ENCODE measurements at places on chromosomes 1 and 21.

- DNase-seq, result no peak
Measured at GRCh38 chr1:111489604-111490003, 13.8 kb downstream of the ADORA3 start.

- no peak for DNase-seq
Measured at GRCh38 chr1:6041432-6042062, 4.1 kb upstream of the KCNAB2 start.

GRCh38 chr1:221696027-221696426 is 45.9 kb downstream of the DUSP10 start:
- no peak for DNase-seq

DNA sequence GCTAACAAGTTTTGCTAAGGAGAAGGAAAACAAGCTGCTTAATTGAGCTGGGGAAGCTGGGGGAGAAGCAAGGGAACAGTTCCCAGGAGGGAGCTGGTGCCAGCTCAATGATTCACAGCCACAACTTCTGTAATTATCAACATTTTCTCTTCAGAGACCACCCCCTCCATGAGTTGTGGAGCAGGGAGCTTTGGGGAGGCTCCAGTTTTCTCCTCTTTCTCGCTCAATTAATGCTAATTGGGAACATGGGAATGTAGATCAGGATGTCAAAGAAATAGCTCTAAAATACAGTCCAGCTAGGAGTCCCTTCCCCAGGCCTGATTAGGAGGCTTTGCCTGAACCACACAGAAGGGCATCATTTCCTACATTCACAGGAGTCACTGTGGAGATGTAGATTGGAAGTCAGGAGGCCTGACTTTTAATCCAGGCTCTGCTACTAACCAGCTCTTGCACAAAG is 12.1 kb upstream of the MNDA start:
- no peak for DNase-seq

DNA sequence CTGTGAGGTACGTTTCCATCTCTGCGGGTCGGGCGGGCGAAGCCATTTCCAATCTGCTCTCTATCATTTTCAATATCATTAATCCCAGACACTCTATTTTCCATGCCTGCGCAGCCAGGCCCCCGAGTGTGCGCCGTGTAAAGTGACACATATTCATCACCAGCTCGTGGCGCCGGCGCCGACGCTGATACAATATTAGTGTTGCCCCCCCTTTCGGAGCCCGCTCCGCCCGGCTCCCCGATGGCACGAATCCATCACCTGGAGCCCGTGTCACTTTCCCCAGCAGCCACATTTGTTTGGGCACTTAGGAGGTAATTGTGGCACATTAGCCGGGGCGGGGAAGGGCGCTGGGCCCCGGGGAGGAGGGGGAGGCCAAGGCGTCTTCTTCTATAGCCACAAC is 33.7 kb upstream of the DMBX1 start:
- DNase-seq, result no peak

DNA sequence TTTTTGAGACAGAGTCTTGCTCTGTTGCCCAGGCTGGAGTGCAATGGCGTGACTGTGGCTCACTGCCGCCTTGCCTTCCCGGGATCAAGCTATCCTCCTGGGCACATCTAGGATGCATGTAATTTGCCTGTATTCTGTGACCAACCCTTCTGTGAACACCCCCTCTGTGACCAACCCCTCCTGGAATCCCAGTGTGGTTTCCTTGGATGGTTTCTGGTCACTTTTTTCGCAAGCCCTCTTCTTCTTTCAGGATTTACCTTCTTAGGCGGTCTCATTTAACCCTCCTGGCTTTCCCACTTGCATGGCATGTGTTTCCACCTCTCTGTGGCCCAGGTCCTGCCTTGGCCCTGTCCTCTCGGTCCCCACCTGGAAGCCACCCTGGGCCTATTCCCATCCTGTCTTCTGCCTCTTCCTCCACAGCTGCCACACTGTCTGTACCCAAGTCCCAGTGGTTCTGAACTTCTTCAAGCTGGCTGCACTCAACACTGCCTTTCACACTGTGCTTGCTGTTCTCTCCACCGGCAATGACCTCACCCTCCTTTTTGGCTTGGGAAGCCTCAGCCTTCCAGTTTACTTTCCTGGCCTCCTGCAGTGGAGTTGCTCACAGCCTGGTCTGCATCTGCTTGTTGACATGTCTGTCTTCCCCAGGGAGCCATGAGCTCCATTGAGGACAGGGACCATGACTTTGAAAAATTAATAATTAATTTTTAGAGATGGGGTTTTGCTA is 57.0 kb downstream of the DISC1 start:
- DNase-seq, result no peak

DNA sequence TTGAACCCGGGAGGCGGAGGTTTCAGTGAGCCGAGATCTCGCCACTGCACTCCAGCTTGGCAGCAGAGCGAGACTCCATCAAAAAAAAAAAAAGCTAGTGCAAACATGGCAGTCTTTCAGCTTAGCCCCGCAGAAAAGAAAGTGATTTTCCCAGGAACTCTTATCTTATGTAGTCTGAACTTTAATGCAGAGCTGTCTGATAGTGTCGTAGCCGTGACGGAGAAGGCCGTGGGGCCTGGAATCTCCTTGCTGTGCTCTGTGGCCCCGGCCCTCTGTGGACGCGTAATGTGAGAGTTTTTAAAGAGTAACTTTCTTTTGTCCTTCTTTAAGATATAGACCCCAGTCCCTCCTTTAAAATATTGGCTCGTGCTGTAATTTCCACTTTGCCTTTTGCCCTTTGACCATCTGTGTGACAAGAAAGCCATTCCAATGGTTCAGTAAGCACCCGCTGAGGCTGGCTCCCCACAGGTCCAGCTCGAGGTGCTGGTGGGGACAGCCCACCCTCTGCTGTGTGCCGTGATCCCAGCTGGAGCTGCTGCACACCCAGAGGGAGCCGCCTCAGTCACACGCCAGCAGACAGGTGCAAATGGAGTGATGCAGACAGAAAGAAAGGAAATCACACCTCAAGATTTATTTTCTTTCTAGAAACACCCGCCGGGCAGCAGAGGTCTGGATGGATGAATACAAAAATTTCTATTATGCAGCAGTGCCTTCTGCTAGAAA is 164.0 kb downstream of the PGBD5 start:
- no peak for DNase-seq

DNA sequence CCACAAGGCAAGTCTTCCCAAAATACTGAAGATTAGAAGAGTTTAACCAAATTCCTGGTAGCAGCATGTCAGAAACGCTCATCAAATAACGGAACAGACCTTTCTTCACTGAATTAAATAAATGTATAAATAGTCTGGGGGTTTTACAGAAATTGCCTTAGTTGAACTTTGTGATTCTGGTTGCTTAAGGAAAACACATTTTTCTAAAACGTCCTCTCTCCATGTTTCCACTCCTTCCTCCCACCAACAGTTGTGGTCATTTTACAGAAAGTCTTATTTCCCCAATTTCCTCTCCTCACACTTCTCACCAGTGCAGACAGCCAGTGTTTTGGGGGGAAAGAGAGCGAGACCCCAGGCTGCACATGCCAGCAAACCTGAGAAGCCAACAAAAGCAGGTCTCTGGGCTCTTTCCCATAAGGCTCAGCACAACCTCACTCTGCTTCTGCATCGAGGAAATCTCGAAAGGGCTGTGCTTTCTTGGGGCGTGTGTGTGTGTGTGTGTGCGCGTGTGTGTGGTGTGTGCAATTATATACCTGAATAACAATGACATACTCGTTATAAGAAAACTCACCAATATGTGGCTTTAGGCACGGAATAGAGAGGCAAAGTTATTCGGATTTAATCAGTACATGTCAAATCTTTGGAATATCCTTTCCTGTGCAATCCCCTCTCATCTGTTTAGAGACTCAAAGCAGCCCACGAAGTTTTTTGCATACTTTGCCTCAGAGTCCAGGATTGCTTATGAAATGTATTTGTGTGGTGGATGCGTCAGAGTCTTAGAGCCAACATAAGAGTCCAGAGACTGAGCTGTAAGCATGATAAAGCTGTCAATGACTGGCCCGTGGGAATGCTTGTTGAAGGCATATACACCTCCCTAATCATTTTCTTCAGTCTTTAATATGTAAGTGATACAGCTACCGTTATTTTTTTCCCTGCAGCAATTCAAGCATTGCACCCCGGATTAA is 2.0 kb downstream of the KCNJ15 start:
- no peak for DNase-seq

- DNase-seq, result no peak
Measured at GRCh38 chr21:36347962-36348328, 27.9 kb downstream of the MORC3 start.

GRCh38 chr1:3312898-3313575 is 141.4 kb upstream of the ARHGEF16 start:
- DNase-seq, result peak; percentile 74

- DNase-seq, result no peak
Measured at GRCh38 chr1:226658546-226659125, 80.4 kb downstream of the ITPKB start.

DNA sequence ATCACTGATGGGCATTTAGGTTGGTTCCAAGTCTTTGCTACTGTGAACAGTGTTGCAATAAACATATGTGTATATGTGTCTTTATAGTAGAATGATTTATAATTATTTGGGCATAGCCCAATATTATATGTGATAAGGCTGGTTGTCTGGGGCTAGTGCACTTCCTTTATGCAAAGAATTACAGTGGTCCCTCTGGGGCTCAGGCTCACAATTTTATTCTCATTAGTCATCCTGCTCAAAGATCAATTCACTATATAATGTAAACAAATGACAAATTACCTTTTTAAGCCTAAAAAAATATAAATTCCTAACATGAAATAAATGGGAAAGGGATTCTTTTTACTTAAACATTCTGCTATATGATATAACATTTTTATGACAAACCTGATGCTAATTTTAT is 5.0 kb downstream of the PLPPR4 start:
- DNase-seq, result no peak

DNA sequence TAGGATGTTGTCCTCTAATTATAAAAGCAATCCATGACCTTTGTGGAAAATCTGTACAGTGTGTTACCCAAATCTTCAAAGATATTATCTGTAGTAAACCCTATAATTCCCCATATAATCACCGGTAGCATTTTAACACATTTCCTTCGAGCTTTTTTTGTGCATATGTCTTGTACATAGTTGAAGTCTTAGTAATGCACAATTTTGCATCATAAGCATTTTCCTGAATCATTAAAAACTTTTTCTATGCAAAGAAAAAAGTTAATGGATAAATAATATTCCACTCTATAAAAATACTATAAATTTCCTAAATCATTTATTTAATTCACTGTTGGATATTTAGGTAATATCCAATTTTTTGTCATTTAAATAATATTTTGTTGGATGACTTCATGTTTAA is 201.7 kb downstream of the RRAGC start:
- no peak for DNase-seq

GRCh38 chr1:61645476-61645875 is 79.5 kb downstream of the TM2D1 start:
- no peak for DNase-seq

DNA sequence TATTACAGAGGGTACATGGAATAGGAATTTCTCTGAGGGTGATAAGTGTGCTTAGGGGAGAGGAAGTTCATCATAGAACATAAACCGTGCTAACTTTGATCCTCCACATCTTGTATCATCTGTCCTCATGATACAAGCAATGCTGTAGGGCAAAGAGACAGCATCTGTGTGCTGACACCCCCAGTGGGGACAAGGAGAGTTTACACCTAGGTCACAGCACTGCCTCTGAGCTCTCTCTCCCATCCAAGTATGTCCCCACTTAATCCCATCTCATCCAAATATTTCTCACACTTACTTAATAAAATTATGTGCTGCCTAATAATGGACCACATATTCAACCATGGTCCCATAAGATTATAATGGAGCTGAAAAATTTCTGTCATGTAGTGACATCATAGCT is 4.3 kb upstream of the TEDDM1 start:
- DNase-seq, result no peak

DNA sequence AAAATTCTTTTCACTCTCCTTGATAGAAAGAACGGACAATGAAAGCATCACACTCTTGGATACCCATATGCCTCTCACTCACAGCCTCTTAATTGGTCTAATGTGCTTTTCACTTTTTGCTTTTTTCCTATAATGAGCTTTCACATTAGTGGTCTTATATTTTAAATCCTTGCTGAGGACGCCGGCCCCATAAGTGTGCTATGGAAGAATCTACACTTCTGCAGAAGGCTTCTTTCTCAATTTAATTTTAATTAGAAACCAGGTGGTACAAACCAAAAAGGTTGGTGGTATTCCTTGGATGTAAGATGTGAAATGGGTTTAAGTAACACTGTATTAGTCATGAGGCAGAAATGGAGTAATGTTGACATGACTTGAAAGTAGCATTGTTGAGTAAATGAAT is 190.6 kb upstream of the NFIA start:
- DNase-seq, result no peak

GRCh38 chr1:224499204-224499603 is 64.6 kb upstream of the WDR26 start:
- no peak for DNase-seq

DNA sequence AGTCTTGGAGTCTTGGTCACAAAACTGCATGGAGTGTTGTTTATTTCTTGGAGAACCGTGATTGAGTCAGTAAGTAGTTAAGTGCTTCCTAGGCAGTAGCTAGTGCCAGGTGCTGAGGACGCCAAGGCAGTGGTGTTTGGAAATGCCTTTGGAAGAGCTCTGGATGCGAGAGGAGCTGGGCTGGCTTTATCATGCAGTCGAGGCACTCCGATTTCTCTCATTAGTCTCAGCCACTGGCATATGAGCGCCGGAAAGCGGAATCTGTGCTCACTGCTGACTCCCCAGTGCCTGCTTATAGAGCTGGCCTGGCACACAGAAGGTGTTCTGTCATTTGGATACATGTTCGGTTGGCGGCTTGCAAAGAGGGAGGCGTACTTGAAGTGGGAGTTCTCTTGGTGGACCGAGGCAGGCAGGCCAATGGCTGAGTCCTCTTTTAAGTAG is 3.6 kb downstream of the TENT5C start:
- DNase-seq, result no peak

DNA sequence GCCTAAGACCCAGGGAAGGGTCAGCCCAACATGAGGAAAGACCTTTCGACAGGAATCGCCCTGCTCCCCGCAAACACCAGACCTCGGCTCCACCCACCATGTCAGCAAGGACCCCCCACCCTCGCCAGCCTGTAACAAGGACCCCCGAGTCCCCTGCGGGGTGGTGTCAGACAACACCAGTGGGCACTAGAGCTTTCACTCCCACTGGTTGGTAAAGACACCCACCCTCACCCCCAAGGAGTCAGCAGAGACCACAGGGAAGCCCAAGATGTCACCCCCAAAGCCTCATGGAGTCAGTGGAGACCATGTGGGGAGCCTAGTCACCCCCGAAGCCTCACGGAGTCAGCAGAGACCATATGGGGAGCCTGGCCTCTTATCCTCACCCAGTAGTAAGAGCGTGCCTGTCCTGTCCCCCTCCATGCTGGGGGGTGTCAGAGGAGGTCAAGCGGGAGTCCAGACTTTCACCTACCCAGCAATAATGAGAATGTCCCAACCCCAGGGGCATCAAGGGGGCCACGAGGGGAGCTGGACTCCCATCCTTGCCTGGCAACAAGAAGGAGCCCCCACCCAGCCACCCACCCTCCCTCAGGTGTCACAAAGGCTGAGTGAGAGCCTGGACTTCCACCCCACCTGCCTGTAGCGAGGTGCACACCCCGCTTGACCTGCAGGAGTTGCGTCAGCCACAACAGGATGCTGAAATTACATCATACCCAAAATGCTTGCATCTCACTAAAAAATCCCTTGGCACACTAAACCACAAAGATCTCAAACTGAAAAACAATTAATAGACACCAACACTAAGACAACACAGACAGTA is 24.8 kb downstream of the SLC19A1 start:
- DNase-seq, result no peak
